ENCODE measurements at places on chromosomes 1 and 21.

- no peak for DNase-seq
Observed at GRCh38 chr1:218259800-218260199, 25.3 kb upstream of the RRP15 start.

DNA sequence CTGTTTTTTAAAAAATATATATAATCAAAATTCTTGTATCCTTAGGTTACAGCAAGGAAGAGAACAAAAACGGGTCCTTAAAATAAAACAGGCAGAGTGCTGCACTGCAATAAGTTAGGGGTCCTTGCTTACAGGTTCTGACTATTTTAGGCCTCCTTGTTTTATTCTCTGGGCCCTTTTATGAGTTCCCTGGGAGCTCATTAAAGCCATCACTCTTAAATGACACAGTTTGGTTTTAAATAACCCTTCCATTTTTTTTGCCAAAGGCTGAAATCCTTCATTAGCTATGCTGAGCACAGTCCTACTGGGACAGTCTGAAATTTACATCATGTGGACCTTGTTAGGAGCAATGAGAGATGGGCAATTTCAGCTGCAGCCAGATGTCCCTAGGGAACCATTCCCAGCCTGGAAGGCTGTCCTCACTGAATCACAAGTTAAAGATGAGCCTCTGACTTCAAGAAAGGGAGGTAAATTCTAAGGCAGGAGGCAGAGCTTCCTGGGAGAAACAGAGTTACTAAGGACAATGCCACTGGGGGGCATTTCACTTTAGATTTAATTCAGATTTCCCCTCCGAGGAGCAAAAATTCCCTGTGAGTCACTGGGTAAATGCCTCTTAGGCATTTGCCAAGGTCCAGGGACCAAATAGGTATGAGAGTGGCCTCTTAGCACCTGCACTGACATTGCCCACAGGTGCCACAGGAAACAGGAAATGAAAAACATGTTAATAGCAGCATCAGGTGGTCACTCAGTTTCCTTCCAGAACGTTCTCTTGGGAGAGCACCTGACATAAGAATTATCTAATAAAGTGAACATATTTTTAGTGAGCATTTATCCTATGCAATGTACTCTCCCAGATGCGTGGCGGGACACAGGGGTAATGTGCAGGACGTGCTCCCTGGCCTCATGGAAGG, 3.8 kb upstream of the MUL1 start:
- no peak for DNase-seq

DNA sequence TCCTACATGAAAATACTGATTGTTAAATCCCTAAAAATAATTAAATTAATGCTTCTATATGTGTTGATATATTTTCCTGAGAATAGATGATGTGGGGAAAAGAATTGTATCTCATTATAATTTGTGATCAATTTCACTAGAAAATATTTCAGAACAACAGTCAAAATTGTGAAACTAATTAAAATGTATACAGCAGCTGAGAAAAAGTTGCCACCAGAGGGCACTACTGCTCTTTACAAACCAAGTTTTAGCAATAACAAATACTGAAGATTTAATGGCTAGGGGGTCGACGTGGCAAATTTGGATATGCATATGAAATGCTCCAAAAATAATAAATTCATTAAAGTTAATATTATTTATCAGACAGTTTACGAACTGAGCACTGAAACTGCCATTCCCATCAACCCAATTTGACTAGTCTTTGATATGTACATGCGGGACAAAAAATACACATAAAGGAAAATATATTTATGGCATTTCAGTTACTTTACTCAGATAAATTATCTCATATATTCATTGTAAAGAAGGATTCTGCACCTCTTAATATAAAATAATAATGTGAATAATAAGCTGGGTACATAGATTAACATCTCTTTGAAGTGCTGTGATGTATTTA, 96.3 kb upstream of the TMPRSS15 start:
- no peak for DNase-seq

GRCh38 chr1:171805395-171806115, 24.1 kb downstream of the METTL13 start:
- DNase-seq: no peak

DNA sequence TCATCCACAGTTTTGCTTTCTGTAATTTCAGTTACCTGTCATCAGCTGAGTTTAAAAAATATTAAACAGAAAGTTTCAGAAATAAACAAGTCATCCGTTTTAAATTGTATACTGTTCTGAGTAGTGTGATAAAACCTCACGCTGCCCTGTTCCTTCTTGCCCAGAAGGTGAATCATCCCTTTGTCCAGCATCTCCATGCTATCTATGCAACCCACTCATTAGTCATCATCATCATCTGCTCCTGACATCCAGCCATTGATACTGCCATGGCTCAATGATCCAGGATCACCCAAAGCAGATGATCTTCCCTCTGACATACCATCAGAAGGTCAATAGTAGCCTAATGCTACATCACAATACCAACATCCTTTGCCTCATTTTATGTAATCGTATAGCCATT, 198.3 kb downstream of the SLC44A5 start:
- DNase-seq: no peak

- DNase-seq: no peak
Observed at GRCh38 chr21:46561445-46562090, 43.3 kb downstream of the S100B start.
